Activated T-helper 1 cell treated with anti-CD3 and anti-CD28 coated beads, Interleukin-2, amount 50 U/mL, for 16 hours (primary cell): ENCODE measurements at places on chromosomes 2 and 18.

GRCh38 chr2:1701020-1701419 is 43.3 kb downstream of the PXDN start:
- no peak for DNase-seq

GRCh38 chr2:776487-776886 is 99.3 kb upstream of the TMEM18 start:
- no peak for DNase-seq

DNA sequence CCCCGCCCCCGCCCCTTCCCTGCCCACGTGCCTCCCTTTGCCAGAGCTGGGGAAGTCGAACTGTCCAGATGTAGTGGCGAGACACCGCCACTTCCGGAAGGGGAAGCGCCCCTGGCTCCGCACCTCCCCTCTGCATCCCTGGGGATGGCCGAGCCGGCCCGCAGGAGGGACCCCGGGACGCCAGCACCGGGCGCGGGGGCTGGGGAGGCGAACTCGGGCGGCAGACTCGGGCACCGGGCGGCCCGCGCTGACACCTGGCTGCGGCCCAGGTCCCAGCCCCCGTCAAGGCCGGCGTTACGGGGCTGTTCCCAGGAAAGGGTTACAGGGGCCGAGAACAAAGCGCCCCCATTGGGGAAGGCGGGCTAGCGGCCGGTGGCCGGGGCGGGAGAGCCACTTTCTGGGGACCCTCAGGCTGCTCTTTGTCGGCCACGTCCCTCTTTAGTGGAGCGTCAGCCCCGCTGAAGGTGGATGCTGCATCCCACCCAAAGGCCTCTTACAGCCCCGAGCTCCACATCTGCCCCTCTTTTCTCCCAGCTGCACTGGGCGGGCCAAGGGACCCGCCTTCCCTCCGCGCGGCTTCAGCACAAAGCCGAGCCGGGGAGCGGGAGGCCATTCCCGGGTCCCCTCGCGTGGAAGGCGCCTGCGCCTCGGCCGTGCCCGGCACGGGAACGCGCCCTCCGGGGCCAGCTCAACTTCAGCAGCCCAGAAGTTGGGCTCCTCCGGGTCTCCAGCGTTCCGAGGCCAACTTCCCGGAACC is 1.3 kb downstream of the SDC1 start:
- DNase-seq: no peak

- no peak for DNase-seq
Measured at GRCh38 chr2:27379836-27380625, 503 bp downstream of the ZNF513 start.

GRCh38 chr2:224751996-224752698 is 36.0 kb upstream of the CCDC195 start:
- no peak for DNase-seq

- no peak for DNase-seq
Measured at GRCh38 chr18:56702946-56703345, 51.8 kb downstream of the WDR7 start.

DNA sequence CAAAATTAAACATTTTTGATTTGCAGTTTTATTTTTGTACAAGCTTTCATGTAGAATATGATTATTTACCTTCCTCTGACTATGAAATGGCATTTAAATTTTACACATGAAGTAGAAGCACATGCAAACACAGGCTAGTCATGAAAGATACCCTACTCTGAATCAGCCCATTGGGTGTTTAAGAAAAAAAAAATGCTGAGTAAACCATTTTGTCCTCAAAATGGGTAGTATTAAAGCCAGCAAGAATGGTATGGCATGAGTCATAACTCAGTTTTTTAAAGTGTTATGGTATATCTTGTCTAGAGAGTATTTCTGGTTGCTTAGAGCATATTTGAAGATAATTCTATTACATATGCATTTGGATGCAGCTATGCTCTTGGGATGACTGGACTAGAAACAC is 55.0 kb downstream of the PKP4 start:
- no peak for DNase-seq

GRCh38 chr2:130241041-130241707 is 42.9 kb upstream of the TUBA3E start:
- no peak for DNase-seq

- no peak for DNase-seq
Measured at GRCh38 chr18:68548904-68549870, 165.7 kb downstream of the TMX3 start.

DNA sequence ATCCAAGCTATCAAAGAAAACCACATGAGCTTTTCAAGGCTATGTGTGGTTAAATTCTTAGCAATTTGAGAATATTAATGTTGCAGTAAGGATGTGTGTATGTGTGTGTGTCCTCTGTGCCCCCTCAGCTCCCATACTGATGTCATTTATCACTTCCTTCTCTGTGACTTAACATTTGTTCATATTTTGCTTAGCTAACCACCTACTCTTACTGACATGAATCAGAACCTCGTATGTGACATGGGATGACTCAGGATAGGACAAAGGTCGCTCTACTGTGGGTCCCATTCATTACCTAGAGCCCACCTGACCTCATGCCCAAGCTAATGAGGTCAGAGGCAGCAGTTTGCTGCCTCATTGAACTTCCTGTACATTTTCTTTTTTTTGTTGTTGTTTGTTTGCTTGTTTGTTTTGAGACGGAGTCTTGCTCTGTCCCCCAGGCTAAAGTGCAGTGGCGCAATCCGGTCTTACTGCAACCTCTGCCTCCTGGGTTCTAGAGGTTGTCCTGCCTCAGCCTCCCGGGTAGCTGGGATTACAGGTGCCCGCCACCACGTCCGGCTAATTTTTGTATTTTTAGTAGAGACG is 36.3 kb downstream of the MOGAT1 start:
- DNase-seq: no peak

DNA sequence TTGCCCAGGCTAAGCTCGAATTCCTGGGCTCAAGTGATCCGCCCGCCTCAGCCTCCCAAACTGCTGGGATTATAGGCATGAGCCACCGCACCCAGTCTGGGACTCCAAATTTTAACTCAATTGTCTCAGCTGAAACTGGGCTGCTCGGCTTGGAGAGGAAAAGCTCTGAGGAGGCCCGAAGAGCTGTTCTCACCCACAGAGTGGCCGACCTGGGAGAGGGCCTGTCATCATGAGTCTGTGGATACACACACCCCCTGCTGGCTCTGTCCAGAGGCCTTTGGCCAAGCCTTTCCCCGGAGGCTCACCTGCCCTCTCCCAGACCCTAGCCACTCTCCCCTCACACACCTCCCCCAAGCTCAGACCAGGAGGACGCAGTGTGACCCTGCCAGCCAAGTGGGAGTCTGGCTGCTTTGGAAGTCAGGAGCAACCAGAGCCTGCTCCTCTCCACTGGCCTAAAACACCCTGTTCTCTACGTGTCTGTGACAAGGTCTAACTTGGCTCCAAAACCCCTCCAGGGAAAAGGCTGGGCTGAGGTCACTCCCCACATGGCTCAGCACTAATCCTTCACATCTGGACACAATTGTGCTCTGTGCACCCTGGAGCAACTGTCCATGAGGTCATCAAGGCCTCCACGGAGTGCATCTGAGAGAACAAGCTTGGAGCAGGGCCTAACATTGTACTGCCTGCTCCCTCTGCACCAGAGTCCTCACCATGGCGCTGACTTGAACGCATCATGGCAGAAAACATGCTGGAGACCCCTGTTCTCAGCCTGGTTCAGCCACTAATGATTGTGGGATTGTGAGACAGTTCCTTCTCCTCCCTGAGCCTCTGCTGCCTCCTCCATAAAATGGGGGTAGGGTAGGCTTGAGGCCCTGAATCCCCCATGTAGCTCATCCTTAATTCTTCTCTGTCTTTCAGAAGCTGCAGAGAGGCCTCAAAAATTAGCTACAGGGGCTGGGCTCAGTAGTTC is 49.9 kb upstream of the RAB6C start:
- DNase-seq: no peak

DNA sequence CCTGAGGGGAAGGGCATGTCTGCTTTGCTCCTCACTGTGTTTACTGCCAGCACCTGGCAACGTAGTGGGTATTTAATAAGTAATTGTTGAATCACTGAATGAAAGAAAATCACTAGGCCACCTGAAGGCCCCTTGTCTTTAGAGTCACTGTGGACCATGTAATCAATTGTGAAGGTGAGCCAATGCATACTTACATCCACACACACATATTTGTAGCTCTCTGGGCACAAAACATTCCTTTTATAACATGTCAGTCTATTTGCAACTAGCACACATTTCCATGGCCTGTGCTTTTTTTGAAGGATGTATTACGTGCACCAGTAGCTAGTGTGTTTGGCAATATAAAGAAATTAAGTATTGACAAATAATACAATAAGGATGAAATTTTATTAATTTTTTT is 11.2 kb downstream of the ATP8B1 start:
- no peak for DNase-seq

DNA sequence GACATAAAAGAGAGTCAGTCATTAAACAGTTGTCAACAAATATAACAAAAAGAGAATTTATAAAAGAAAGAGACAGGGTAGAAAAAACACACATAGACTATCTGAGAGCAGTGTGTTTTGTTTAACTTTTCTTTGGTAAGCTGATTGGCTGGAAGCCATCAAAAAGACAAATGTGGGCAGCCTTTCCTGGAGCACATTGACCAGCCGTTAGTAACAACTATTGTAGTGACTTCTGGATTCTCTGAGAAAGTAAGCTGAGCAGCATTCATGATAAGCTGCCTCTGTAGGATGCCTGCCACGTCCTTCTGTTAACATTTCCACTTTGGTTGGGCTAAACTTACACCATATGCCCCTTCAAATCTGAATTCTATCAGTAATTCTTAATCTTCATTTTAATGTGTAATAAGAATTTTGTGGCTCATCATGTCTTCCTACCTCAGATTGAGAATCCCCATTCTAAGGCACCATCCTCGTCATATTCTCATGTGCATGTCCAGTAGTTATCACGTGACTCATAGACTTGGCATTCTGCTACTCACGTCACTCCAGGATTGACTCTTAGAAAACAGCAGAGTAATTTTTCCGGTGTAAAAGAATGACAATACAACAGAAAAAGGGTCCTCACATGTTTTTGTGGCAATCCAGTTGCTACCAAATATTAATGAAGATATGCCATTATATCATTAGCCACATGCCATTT is 43.4 kb upstream of the DNAJC10 start:
- DNase-seq: no peak

DNA sequence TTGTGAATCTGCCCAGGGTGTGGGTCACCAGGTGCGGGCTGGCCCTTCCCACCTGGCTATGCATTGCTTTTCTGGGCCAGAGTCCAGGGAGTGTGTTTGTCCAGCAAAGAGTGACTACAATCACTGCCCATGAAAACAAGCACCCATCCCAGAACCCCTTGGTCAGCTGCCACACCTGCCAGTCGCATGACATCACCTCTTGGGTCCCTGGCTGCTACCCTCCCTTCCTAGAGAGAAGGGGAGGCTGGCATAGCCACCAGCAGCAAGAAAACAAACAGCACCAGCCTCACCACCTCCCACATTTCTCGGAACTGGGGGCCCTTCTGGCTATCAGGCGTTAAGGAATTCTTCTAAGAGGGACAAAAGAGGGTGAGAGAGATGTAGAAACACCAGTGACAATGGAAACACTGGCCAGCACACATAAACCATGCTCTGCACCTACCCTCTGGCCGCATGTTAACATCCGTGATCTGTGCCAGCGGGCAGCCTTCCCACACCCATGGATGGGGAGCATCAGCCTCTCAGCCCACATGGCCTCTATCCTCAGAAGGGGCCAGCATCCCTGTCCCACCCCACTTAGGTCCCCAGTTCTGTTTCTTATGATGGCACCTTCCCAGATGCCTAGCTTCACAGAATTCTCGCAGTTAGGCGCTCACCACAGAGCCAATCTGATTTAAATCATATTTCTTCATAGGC is 109.7 kb upstream of the GLI2 start:
- no peak for DNase-seq

DNA sequence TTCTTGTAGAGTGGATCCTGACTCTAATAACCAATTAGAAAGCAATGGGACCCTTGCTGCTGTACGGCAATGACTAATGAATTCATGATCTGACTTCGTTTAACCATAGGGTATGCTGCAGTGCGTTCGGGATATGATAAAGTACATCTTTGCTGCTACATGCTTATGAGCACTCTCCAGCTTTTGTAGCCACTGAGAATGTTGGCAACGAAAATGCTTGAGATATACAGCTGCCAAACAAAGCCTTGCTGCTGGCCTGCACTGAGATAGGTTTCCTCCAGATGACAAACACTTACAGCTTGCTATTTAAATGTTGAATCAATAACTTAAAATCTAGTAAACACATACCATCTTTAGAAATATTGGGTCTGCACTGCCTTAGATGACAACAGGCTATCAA is 372.4 kb upstream of the SLC8A1 start:
- DNase-seq: no peak

- DNase-seq: no peak
Measured at GRCh38 chr2:162710287-162710890, 128.2 kb downstream of the KCNH7 start.

DNA sequence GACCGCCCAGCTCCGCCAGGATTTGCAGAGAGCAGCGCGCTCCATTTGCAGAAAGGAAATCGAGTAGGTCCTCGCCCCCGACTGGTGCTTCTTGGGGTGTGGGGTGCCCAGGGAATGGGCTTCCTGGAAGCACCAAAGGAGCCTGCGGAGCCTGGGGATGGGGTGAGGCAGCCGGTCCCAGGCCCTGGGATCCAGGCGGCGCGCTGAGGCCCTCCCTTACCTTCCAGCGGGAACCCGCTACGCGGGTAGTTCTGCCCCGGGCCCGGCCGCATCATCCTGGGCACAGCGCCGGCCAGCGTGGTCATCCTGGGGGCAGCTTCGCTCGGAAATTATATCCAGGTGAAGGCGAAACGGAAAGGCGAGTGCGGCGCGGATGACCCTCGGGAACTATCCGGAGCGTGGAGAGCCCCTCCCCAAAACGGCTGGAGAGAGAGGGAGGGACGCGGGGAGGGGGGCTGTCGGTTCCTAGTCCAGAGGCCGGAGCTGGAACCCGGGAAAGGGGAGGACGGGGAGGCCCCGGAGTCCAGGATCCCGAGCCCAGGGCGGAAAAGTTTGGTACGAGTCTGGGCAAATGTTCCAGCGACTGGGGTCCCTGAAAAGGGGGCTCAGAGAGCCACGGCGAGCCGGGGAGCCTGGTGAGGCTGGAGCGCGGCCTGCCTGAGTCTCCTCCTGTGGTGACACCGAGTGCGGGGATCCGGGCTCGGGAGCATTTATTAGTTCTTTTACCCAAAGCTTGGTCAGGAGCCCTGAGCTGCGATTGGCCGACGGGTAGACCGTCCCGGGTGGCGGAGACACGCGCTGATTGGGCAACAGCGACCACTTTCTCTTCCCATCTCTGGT is at the start of gene PAX3:
Gene PAX3, minus strand, starts transcription at position 688 of the 840 bp plus-strand sequence. Its CDS starts 383 bp downstream, at position 305.
- no peak for DNase-seq

DNA sequence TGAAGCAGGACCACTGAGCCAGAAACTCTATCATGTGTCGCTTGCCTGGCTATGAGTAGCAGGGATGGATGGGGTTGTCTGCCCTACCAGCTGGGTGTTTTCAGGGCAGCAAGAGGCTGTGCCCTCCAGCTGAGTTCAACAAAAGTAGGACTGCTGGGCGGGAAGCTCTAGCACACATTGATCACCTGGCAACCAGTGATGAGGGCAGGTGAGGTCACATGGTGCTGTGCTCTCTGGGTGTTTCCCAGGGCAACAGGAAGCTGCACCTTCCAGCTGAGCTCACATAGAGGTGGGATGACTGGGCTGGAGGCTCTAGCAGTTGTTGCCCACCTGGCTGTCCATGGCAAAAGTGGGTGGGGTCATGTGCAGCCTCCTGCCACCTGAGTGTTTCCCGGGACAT is 487.3 kb upstream of the VWC2L start:
- no peak for DNase-seq

- no peak for DNase-seq
Measured at GRCh38 chr2:55097461-55098410, 47.5 kb upstream of the RTN4 start.

- DNase-seq: no peak
Measured at GRCh38 chr2:160068906-160069305, 6.5 kb upstream of the PLA2R1 start.
